Sigmoid colon (tissue), 7 donors: ENCODE measurements at places on chromosomes 2 and 18. TPM values are rescaled to one million over a fixed set of nuclear protein-coding genes. Genes with fewer than 3 reads are reported as not detected.

PCARE gene
- not detected for polyA plus RNA-seq

BMP10 gene
- polyA plus RNA-seq, result not detected

SEMA4C gene
- polyA plus RNA-seq, result 3.6 TPM

AQP12A gene
- polyA plus RNA-seq, result not detected

KIAA2012 gene
- not detected for polyA plus RNA-seq

SERPINB12 gene
- not detected for polyA plus RNA-seq

DLX2 gene
- polyA plus RNA-seq, result 0.04 TPM

C18orf32 gene
- 64.9 TPM for polyA plus RNA-seq

UGT1A7 gene
- not detected for polyA plus RNA-seq

IL36B gene
- polyA plus RNA-seq, result not detected

PRKAG3 gene
- polyA plus RNA-seq, result not detected

DSC1 gene
- polyA plus RNA-seq, result 0.09 TPM

IL18R1 gene
- polyA plus RNA-seq, result 3.9 TPM

AQP4 gene
- polyA plus RNA-seq, result 0.25 TPM

VAMP5 gene
- 51.8 TPM for polyA plus RNA-seq

CCDC148 gene
- polyA plus RNA-seq, result not detected

C2orf74 gene
- 4.4 TPM for polyA plus RNA-seq

B4GALT6 gene
- polyA plus RNA-seq, result 2.5 TPM

ZSWIM2 gene
- polyA plus RNA-seq, result not detected

RAMP1 gene
- not detected for polyA plus RNA-seq

MITD1 gene
- 25.7 TPM for polyA plus RNA-seq

PAX8 gene
- polyA plus RNA-seq, result 1.1 TPM

NAT8 gene
- polyA plus RNA-seq, result not detected

EMILIN1 gene
- polyA plus RNA-seq, result 50.9 TPM

C2orf66 gene
- not detected for polyA plus RNA-seq

SPATA3 gene
- polyA plus RNA-seq, result not detected

ASAP2 gene
- 15.1 TPM for polyA plus RNA-seq

NEU2 gene
- not detected for polyA plus RNA-seq

REG1B gene
- not detected for polyA plus RNA-seq

SAG gene
- polyA plus RNA-seq, result not detected

TSN gene
- 18.7 TPM for polyA plus RNA-seq

CCDC93 gene
- 11.3 TPM for polyA plus RNA-seq

C2orf15 gene
- 2.4 TPM for polyA plus RNA-seq

FOXD4L1 gene
- polyA plus RNA-seq, result 0.06 TPM

HOXD13 gene
- 2.3 TPM for polyA plus RNA-seq

AQP12B gene
- polyA plus RNA-seq, result 1.2 TPM
